ENCODE measurements at places on chromosomes 4 and X.

- no peak for DNase-seq
These were observed 608.4 kb downstream of the ANKRD50 start for GRCh38 chr4:124104101-124104500.

DNA sequence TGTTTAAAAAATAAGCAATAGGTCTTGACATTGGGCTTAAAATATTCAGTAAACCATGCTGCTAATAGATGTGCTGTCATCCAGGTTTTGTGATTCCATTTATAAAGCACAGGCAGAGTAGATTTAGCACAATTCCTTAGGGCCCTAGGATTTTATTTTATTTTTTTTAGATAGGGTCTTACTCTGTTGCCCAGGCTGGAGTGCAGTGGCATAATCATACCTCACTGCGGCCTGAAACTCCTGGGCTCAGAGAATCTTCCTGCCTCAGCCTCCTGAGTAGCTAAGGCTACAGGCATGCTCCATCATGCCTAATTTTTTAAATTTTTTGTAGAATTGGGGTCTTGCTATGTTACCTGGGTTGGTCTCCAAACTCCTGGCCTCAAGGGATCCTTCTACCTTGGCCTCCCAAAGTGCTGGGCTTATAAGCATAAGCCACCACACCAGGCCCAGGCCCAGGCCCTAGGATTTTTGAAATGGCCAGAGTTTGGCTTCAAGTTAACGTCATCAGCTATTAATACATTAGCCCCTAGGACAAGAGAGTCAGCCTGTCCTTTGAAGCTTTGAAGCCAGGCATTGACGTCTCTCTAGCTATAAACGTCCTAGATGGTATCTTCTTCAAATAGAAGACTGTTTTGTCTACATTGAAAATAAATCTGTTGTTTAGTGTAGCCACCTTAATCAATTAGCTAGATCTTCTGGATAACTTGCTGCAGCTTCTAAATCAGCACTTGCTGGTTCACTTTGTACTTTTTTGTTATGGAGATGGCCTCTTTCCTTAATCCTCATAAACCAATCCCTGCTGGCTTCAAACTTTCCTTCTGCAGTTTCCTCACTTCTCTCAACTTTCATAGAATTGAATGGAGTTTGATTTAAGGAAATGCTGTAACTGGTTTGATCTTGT lies 35.8 kb downstream of the EIF2S3 start:
- no peak for DNase-seq

GRCh38 chr4:27701606-27702005 lies 841.0 kb downstream of the STIM2 start:
- no peak for DNase-seq

GRCh38 chr4:156053174-156053573 lies 99.5 kb upstream of the CTSO start:
- no peak for DNase-seq

DNA sequence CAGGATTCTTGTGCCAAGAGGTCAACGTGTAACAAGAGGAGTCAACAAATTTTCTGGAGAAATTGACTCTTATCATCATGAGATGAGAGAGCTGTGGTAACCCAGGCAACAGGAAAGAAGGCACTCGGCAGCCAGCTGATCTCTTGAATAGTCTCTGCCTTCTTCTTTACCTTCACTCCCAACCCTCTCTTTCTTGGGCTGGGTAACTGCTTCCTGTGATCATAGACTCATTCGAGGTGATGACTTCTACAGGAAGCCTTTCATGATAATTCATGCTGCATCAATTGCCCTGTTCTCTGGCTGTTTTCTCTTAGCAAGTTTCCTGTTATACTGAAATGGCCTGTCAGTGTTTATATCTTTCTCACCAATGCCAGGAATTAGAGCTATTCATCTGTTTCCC lies 70.8 kb upstream of the FSTL5 start:
- DNase-seq, result no peak

- no peak for DNase-seq
These were observed 245.9 kb upstream of the TLL1 start for GRCh38 chr4:165627128-165627527.

DNA sequence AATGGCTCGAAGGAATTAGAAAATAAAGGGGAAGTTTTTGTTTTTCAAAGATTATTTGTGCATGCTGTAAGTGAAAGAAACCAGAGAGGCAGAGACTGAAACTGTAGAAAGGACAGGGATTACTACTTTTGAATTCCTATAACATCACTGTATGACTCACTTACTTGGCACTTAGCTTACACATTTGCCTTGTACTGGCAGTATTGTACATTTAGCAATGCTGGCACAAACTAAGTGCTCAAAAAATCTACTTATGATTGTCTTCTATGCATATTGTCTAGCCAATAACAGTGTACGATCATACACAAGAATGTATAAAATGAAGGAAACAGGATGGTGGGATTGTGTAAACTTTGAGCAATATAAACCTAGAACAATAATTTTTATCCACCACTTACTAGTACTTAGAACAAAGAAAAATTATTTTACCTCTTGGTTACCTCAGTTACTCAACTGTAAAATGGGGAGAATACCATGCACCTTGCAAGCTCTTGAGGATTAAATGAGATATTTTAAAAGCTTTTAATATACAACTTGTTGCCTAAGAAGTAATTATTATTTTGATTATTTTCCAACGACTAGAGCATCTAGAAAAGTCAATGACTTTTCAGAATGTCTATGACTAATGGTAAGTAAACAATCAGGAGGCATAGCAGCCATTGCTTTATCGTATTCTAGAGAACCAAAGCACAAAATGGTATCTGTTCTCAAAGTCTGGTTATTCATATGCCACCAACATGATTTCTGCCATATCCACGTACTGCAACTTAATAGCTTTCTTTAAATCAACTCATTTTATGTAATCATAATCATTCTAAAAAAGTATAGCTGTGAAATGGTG lies 4.7 kb downstream of the FAM120C start:
- DNase-seq, result no peak

- no peak for DNase-seq
These were observed 73.9 kb downstream of the TRPC5 start for GRCh38 chrX:112008724-112009123.

- no peak for DNase-seq
These were observed 545.2 kb upstream of the IGFBP7 start for GRCh38 chr4:57655342-57655741.

DNA sequence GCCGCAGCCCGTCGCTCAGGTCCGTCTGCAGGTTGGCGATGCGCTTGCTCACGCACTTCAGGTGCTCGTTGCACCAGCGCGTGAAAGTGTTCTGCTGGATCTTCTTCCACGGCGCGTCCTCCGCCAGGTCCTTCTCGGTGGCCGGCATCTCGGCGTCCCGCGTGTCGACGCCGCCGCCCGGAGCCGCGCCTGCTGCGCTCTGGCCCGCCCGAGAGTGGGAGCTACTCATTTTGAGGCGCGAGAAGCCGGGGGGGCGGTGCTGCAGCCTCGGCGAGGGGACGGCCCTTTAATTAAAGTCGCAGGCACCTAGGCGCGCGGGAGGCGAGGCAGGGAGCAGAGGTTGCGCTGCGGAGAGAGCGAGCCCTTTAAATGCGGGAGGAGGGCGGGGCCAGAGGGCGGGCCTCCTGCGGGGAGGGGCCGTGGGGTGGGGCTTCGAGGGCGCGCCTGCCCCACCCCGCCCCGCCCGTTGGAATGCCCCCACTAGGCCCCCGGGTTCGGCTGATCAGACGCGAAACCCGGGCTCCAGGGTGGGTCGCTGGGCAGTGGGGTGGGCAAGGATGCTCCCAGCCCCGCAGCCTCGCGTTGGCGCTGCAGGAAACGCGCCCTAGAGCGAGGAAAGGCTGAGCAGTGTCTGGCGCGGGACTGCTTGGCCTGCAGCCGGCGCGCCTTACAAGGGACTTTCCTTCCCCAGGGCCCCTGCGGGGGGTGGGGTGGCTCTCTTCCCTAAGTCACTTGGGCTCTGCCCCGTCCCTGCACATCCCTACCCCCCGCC lies 3.2 kb downstream of the FLNA start:
- DNase-seq, result peak; percentile 86

DNA sequence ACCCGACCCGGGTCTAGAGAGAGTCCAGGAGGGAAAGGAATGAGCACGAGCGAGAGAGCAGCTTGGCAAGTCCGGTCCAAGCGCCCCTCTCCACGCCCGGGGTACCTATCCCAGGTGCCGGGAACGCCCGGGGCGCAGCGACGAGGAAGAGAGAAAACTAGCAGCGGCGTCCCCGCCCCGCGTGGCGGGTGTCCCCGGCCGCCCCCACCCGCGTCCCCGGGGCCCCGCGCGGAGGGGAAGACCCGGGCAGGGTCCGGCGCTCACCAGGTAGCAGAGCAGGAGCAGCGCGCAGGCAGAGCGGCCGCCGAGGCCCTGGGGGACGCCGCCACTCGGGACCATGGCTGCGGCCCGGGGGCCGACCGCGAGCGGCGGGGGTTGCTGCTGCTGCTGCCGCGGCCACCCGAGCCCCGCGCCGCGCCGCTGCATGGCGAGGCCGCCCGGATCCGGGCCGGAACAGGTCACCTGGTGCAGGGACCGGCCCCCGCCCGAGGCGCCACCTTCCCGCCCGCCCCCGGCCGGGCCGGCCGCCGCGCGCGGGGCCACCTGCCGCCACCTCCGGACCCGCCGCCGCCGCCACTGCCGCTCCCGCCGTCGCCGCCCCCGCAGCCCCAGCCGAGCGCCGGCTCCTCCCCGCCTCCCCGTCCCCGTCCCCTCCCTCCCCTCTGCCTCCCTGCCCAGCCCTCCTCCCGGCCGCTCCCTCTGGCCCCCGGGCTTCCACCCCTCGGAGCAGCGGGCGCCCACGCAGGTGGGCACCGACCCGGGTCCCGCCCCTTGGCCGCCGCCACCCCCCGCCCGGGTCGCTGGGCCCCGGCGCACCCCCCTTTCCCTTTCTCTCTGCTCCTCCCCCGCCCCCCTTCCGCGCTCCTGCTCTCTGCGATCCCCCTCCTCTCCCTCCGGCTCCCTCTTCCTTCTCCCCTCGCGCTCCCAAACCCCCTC lies at the start of gene SEL1L3:
TSS of gene SEL1L3 (minus strand) at position 578 of the 936 bp plus-strand sequence. CDS start at position 426, 152 bp downstream.
- DNase-seq, result peak; percentile 24

DNA sequence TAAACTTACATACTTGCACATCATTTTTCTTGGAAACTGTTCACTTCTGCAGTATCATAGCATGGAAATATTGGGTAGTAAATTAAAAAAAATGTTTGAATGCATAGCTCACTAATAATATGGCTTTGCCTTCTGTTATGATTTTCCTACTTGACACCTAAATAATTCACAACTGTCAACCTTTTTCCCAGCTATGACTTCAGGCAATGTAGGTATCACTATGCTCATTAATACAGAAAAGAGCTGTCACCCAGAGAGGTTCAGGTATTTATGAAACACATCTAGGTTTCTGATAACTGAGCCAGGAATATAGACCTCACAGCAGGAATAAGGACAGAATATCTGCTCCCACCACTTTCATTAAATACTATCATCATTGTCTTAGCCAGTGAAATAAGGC lies 289.5 kb downstream of the ACTRT1 start:
- DNase-seq, result no peak

DNA sequence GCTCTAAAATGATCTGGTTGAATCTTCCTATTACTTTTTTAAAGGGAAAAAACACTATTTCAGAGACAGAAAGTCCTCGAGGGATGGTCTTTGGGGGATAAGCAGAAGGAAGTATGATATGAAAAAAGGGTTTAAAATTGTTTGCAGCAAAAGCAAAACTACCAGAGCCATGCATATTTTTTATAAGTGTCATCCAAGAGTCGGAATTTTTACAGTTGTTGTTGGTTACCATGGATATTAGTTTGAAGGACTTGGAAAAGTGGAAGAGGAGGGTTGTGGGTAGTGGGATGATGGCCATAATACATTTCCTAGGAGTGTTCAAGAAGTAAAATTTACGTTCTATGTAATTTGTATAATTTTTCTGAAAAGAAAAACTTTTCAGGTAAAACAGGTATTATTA lies 134.4 kb downstream of the PCDH7 start:
- DNase-seq, result no peak

DNA sequence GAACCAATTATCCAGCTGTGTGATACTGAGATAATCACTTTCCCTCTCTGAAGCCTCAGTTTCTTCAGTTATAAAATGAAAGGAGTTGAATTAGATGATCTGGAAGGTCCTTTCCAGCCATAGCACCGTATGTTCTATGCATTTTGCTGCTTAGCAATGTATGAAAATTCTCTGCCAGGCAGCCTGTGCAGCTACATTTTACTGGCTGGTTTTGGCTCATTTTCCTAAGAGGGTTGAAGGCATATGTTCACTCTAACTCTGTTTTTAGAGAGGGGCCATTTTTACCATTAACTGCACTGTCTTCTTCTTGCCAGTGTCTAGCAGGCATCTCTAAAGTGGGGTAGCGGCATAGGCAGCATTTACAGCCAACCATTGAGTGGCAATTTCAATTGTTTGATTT lies 26.1 kb downstream of the TRPC5 start:
- no peak for DNase-seq

DNA sequence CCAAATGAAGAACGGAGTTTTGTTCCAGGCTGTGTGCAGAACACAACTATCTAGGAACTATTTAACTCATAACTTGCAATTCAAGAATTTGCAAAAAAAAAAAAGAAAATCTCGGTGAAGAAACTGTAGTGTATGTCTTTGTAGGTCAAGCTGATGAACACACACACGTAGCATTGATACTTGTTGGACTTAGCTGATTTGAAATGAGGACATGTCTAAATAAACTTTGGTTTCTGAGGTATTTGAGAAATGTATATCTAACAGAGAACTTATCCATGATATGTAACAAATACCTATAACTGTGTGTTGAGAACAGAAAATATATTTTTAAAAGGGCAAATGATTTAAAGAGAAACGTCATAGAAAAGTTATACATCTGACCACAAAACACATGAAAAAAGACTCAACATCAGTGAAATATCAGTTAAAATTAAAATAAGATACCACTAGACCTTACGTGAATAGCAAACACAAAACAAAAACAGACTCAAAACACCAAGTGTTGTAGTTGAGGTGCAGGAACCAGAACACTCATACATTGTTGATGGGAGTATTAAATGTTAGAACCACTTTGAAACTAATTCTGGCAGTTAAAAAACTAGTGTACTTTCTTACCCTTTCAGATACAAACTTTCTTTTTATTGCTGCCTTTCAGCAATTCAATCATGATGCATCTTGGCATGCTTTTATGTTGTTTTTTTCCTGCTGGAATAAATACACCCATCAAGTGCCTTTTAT lies 1535.8 kb upstream of the PCDH10 start:
- DNase-seq, result no peak

DNA sequence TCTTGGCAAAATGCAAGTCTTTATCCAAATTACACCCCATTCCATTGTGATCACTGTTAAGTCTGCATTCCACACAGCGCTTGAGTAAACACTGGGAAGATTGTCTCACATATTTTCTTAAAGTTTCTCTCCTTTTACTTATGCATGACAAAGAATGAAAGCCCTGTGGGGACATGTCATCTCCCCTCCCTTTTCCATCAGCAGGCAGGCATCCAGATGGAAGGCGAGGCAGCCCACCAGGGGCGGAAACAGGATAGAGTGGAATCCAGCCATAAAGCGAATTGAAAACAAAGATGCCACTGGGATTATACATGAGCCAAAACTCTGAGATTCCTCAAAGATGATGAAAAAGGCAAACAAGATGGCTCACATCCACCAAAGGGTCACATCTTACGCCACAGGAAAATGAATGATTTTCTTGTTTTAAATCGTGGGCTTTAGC lies 78.2 kb downstream of the AFAP1 start:
- DNase-seq, result no peak

GRCh38 chr4:13541720-13542576 lies 2.4 kb downstream of the NKX3-2 start:
- DNase-seq, result no peak
